Spinal cord (tissue), 10 donors: ENCODE measurements at places on chromosomes 11 and 22.
A peak's percentile ranks its signal among the peaks of the same experiment; 100 is the strongest.

- no peaks in the 10 kb centered on the region for H3K4me1 ChIP-seq
- no peak overlapping the region for H3K27ac ChIP-seq
- no peaks in the 10 kb centered on the region for H3K36me3 ChIP-seq
- DNase-seq: no peak
Measured at GRCh38 chr11:106523921-106524320, 446.5 kb downstream of the AASDHPPT start.

DNA sequence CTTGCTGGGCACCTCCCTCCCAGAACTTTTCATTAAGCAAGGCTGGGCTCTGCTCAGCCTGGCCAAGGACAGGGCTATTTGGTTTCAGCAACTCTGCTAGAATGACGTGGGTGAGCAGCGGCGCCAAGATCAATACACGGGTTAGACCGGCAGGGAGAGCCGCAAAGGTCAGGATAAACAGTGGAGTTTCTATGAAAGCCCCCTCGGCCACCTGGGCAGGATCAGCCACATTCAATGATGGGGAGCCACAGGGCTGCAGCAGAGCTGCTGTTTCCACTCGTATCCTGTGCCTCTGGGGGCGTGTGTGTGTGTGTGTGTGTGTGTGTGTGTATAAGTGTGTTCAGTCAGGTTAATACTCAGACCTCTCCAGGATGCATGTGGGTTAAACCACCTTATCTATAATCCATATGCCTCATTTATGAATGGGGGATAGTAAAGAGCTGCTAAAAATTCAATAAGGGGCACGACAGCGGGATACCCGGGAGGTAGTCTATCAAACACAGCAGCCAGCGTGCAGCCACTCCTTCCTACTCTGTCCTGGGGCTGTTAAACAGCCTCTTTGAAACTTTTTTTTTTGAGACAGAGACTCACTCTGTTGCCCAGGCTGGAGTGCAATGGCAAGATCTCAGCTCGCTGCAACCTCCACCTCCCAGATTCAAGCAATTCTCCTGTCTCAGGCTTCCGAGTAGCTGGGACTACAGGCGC lies 34.8 kb downstream of the MYH9 start:
- H3K4me3 ChIP-seq: no peak overlapping the region
- DNase-seq: no peak
- H3K36me3 ChIP-seq: peaks cover 10% of the 10 kb centered on the region
- no peaks in the 10 kb centered on the region for H3K27me3 ChIP-seq

- H3K27ac ChIP-seq: no peak overlapping the region
- H3K4me1 ChIP-seq: peaks cover 45% of the 10 kb centered on the region
- peak overlapping the region; percentile 51 for H3K4me3 ChIP-seq
- peaks cover 26% of the 10 kb centered on the region for H3K36me3 ChIP-seq
Measured at GRCh38 chr11:45885921-45886721, 670 bp downstream of the MAPK8IP1 start.

- H3K27me3 ChIP-seq: no peaks in the 10 kb centered on the region
- H3K27ac ChIP-seq: no peak overlapping the region
- DNase-seq: no peak
Measured at GRCh38 chr11:127524618-127525017, 524.0 kb upstream of the KIRREL3 start.

DNA sequence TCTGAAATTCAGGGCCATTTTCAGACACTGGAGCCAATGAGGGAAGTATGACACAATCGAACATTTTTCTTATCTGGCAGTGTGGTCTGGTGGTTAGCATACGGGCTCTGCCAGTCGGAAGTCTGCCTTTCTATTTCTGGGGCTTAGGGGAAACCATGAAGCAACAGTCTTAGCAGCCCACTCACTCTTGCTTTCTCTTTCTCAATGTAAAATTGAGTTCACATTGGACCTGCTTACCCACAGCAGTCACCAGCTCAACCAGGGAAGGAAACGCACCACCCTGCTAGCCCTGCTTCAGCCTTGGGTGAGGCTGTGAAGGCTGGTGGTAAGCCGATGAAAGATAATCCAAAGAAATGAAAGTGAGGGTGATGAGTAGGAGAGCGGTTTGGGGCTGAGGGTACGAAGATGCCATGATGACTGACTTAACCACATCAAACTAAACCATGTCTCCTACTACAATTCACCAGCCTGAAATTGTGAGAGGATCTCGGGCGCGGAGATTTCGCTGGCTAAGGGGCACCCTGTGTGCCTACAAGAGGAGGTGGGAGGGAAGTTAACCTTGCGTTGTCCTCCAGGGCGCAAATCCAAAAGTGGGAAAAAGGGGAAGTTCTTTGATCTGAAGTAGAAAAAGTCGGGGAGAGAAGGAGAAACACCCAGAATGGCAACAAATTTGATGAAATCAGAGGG lies 2.0 kb upstream of the LMO2 start:
- no peaks in the 10 kb centered on the region for H3K36me3 ChIP-seq
- no peak for DNase-seq
- H3K4me1 ChIP-seq: peaks cover 9% of the 10 kb centered on the region
- no peak overlapping the region for H3K4me3 ChIP-seq
- no peak overlapping the region for H3K27ac ChIP-seq
- H3K27me3 ChIP-seq: peaks cover 3% of the 10 kb centered on the region

DNA sequence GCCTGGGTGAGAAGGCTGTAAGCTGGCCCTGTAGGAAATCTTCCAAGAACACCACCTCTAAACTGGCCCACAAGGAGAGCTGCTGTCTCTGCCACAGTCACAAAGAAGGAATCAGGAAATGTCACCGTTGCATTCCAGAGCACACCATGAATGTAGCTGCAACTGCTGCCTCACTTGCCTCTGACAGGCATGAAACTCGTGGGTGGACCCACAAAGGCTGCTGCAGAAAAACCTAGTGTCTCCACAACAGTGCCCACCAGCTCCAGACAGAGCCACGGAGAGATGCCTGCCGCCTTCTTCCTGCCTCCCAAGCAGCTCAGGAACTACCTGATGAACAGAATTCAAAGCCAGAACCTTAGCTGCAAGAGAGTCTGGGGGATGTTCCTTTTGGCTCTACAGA lies 10.5 kb downstream of the DNAJB13 start:
- no peak for DNase-seq
- H3K36me3 ChIP-seq: no peaks in the 10 kb centered on the region
- no peak overlapping the region for H3K27ac ChIP-seq
- H3K27me3 ChIP-seq: peaks cover 5% of the 10 kb centered on the region
- H3K4me3 ChIP-seq: no peak overlapping the region
